ENCODE measurements at places on chromosomes 4 and X.

DNA sequence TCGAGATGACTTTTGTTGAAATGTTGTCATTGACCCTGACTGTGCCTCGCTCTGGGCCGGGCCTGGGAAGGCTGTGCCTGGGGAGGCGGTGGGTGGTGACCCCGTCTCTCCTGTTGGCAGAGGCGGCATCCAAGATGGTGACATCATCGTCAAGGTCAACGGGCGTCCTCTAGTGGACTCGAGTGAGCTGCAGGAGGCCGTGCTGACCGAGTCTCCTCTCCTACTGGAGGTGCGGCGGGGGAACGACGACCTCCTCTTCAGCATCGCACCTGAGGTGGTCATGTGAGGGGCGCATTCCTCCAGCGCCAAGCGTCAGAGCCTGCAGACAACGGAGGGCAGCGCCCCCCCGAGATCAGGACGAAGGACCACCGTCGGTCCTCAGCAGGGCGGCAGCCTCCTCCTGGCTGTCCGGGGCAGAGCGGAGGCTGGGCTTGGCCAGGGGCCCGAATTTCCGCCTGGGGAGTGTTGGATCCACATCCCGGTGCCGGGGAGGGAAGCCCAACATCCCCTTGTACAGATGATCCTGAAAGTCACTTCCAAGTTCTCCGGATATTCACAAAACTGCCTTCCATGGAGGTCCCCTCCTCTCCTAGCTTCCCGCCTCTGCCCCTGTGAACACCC lies 36.4 kb downstream of the HTRA3 start:
- DNase-seq, result no peak

DNA sequence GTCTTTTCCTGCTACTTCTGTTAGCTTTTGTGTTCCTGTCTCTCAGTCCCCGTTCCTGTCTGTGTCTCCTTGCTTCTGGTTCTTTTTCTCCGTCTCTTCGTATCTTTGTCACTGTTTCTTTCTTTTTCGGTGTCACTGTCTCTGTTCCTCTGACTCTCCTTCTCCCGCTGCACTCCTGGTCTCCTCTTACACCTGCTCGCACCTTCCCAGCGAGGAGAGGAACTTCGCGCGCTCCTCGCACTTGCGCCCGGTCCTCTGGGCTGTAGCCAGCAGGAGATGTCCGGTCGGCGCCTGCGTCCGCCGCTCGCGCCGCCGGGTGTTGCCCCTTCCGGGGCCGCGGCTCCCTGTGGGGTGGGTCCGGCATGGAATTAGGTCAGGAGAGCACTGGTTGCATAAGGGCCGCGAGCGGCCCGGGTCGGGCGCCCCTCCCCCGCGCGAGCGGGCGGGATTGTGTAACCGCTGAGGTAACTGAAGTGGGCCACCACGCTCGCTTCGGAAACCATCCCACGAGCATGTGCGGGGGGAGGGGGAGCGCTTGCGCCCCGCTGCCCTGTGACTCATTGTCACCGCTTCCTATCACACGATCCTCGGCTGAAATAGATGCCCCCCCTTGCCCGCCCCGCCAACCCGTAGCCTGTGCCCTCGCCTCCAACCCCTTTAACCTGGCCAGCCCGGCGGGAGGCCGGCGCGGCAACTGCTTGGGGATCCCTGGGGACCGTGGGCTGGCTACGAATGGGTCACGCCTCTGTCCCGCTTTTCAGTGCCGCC lies 1.6 kb downstream of the LONRF3 start:
- no peak for DNase-seq

DNA sequence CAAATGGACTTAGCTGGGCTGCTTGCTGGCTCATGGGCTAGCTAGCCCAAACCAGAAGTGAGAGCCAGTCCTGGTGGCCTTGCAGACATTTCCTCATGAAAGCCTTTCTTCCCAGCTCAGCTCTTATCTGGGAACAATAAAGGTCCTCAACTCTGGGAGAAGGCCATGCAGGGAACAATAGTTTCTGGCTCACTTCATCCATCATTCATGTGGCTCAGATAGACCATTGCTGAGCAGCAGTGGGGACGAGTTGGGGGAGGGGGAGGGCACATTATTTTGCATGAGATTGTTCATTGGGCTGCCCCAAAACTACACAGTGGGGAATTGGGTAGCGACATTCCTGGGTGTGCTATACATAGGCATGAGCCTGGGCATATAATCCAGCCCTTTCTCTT lies 47.6 kb downstream of the NHSL2 start:
- no peak for DNase-seq

DNA sequence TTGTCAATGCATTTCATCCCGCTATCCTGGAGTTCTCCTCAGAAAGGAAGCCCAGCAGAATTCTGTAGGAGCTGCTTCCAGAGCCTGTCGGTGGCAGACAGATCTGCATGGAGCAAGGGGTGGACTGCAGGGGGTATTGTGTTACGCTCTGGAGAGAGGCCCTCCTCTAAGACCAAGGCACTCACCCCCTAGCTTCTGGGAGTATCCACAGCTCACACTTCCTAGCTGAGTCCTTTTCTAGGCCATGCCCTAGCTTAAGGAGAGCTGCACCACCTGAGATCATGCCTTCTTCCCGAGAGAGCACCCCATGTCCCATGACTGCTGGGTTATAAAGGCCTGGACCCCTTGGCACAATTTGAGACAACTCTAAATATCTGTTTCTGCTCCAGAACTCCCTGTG lies 39.1 kb downstream of the MTNR1A start:
- DNase-seq, result no peak
